ENCODE measurements at places on chromosomes 7 and 10. TPM values are rescaled to one million over a fixed set of nuclear protein-coding genes. Genes with fewer than 3 reads are reported as not detected.

SRGN gene
- total RNA-seq = 122 TPM

SEMA3A gene
- 0.38 TPM for total RNA-seq

DNA sequence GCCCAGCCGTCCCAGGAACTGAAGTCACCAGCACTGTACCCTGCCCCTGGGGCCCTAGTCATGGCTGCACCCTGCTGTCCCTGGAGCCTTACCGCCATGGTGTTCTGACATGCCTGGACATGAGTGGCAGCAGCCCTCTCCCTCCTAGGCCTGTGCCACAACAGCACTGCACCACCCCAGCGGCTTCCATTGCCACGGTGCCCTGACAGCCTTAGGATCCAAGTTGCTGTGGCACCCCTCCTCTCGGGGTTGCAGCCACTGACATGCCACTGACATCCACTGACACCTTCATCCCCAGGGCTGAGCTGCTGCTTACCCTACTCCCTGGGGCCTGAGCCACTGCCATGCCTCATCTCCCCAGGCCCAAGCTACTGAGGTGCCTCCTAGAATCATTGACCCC is 39.6 kb upstream of the SHH start:
- no peak for DNase-seq
- H3K4me3 ChIP-seq = no peak overlapping the region
- H3K27me3 ChIP-seq = no peaks in the 10 kb centered on the region
- no peaks in the 10 kb centered on the region for H3K4me1 ChIP-seq
- H3K27ac ChIP-seq = no peak overlapping the region

GRCh38 chr7:18408868-18409267 is 86.7 kb upstream of the HDAC9 start:
- no peak overlapping the region for H3K27ac ChIP-seq
- H3K4me1 ChIP-seq = no peaks in the 10 kb centered on the region
- DNase-seq = no peak
- H3K4me3 ChIP-seq = no peak overlapping the region
- H3K36me3 ChIP-seq = no peaks in the 10 kb centered on the region
